ENCODE measurements at places on chromosomes 7 and 10.

DNA sequence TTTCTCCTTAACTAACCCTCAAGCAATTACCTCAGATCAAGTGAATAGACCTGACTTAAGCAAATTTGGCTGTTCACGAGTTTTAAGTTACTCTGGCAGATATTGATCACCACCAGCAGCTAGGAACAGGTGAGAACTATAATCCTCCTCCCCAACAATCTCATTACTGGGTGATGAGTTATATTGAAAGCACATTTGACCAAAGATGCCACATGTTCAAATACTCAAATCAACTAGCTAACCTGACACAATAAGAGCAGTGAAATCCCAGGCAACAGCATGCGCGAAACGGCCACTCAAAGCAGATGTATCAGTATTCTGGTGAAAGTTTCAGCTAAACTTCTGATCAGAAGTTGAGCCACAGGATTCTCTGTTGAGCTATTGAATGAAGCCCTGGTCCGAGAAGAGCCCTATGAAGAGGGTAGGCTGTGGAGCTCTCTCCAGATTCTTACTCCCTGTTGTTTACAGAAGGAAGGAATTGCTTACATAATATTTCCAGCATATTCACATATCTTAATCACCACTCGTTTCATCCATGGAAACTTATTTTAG lies 52.6 kb downstream of the CAV1 start:
- DNase-seq = no peak

DNA sequence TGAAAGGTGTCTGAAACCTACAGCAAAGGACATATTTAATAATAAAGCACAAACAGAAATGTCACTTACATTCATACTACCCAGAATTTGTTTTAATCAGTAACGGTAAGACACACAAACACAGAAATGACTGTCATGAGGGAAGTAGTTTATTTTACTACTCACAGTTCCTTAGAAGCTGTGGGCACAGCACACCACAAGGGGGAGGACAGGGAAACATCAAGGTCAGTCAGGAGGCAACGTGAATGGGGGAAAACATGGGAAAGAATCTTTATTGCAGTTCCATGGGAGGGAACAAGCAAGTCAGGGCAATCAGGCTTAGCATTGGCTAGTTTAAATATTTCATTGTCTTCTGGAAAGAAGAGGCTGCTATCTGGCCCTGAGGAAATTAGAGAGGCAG lies 123.8 kb upstream of the PDSS1 start:
- no peak for DNase-seq

DNA sequence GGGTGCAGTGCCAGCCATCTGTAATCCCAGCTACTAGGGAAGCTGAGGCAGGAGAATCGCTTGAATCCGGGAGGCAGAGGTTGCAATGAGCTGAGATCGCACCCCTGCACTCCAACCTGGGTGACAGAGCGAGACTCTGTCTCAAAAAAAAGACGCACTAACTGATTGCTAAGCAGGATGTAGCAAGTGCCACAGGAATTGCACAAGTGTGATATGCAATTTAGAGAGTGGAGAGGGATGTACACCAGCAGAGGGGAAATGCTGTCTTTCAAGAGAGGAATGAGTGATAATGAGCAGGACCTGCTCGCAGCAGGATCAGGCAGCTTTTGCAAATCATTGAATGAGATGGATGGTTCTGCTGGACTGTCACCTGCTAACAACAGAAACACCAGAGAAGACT lies 13.3 kb upstream of the SLC16A12 start:
- DNase-seq = no peak

GRCh38 chr7:27300421-27300820 lies 57.8 kb downstream of the EVX1 start:
- DNase-seq = no peak

- no peak for DNase-seq
These were observed 154.5 kb downstream of the WDR37 start for GRCh38 chr10:1210667-1211066.

GRCh38 chr7:91519241-91520158 lies 255.3 kb downstream of the FZD1 start:
- DNase-seq = no peak

GRCh38 chr10:50385624-50386023 lies 134.3 kb upstream of the ASAH2 start:
- DNase-seq = no peak

Measured in nucleus accumbens (tissue), 56 donors.